Stimulated activated CD4-positive, alpha-beta T cell treated with anti-CD3 and anti-CD28 coated beads, TNF-alpha, amount 100 ng/mL, for 48 hours (primary cell): ENCODE measurements at places on chromosomes 1 and 21.
A peak's percentile ranks its signal among the peaks of the same experiment; 100 is the strongest.

DNA sequence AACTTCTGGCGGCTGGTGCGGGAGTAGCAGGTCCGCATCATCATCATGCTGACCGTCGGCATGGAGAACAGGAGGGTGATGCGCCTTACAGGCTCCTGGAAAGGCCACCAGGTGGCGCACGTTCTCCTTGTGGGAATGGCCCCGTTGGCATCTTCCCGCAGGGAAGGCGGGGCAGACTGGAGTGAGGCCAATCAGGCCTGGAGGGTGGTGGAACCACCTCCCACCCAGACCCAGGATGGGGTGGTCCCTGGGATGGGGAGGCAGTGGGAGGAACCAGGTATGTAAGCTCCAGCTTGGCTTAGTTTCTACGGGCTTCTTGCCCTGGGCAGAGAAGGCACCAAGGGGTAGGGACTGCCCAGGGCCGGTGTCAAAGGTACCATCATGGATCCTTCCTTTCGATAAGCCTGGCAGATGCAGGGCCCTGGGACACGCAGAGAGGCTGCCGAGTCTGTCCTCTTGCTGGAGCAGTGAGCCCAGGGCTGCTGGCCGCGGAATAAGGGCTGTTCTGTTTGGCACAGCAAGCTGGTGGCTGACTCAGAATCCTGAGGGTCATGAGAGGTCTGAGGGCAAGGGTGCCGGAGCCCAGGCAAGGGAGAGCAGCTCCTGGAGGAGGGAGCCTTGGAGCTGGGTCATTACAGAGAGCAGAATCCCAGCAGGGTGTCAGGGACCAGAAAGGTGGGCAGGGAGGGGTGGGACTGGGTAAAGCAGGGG, 8.7 kb upstream of the LGR6 start:
- peak; percentile 59 for DNase-seq

- no peak for DNase-seq
Measured at GRCh38 chr1:65179148-65179547, 31.1 kb downstream of the AK4 start.

GRCh38 chr1:196271212-196271947, 336.9 kb downstream of the KCNT2 start:
- DNase-seq, result no peak

DNA sequence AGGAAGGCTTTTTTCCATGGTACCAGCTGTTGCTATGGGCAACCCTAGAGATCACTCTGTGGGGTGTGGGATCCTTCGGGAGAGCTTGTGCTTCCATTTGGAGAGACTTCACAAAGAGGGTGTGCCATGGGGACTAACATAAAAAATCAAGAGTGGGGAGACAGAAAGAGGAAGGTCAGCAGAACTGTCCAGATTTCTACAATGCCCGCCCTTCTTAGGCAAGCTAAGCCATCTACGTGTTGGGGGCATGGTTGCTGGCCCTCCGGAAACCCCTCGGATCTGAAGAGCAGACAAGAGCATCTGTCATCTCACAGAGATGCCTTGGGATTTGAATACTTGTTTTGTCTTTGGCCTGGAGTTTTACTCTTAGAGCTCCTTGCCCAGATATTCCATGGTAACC, 83.9 kb upstream of the ZNF648 start:
- DNase-seq, result no peak

DNA sequence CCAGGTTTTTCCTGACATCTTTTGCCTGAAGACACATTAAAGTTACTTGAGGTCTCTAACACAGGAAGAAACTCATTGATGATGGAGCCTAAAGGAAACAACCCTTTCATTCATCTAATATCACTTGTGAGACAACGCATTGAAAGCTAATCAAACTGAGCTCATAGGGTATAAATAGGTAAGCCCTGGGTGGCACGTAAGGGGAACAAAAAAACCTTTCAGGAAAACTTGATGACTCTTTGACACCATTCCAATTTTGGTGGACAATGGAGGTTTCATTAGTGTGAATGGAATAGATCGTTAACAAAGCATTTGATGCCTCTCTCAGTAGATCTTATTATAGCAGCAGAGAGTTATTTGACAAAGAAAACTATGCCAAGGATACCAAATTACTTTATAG, 80.7 kb upstream of the DUSP10 start:
- DNase-seq, result no peak

DNA sequence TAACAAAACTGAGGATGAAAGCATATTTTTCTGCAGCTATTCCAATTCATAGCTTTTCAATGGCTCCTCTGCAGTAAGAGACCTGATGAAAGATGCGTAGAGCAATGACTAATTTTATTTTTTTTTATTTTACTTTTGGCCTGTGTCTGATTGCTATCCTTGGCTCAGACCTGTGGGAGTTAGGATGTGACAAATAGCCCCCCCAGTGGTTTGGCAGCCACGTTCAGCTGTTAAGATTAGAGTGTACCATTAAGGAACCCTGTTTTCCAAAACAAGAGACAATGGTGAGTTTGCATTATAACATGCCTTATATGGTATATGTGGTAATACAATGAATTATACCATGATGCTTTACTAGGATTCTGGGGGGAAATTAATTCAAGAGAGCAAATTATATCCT, 264.7 kb downstream of the CACNA1E start:
- DNase-seq, result no peak

DNA sequence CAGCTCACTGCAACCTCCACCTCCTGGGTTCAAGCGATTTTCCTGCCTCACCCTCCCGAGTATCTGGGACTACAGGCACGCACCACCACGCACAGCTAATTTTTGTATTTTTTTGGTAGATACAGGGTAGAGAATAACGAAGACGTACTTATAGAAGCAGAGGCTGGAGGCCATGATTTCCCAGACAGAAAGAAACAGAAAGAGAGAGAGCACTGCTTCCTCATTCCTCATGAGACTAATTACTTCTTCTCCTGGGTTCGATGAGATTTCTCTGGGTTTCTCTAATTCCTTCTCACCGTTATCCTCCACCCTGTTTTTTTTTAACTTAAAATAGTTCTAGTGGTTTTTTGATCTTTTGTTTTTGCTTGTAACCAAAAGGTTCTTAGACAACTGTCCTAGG, 23.4 kb upstream of the PTP4A2 start:
- DNase-seq, result no peak

GRCh38 chr1:183230413-183230812, 44.3 kb downstream of the LAMC2 start:
- DNase-seq, result no peak
